ENCODE measurements at places on chromosomes 7 and 10.

GRCh38 chr10:77770868-77771175, 133.2 kb upstream of the KCNMA1 start:
- no peak for DNase-seq

DNA sequence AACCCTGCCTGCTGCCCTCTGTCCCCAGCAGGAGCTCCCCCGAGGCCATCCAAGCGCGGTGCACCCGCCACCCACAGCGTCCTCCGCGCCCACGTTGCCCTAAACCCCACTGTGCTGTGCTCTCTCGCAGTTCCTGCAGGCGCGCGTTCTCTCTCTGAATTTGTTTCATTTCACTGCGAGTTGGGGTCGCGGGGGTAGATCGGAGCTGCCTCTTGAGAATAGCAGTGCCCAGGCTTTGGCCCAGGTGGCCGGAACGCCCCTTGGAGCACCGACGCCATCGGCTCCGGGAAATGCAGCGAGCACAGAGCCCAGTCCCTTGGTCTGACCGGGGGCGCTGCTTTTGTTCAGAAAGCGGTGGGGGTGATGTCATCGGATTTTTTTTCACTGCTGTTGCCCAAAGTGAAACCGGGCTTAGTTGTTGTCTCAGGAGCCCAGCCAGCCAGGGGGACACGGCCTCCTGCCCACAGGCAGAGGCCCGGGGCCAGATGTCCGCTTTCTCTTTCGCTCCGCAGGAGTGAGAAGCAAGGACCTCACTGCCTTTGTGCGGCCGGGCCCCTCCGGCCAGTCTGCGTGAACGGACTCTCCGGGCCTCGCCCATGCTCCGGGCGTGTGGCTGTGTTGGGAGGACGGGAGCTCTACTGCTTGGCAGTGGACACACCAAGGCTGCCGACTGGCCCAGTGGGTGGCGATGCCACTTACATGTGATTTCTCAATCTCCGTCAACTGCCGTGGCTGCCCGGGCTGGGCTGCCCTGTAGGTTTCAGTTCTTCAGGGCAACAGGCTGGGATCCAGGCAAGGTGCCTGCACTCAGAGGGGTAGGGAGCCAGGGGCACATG, 43.1 kb downstream of the FOXK1 start:
- peak; percentile 88 for DNase-seq

DNA sequence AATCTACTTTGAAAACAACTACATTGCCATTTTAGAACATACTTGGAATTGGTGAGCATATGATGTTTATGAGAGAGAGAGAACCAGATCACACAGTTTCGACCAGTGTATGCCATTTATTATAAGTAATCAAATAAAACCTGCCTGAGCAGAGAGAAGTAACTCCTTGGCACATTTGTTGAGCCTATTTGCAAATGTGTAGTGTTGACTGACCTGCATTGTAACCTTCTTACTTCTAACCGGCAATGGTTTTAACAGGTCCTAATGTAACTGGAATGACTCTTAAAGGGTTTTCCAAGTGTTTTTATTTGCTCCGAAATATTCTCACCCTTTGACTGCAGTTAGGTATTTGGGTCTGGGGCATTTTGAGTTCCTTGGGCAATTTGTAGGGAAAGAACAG, 167.6 kb downstream of the POU6F2 start:
- DNase-seq = no peak

GRCh38 chr7:92767437-92767836, 68.9 kb downstream of the CDK6 start:
- no peak for DNase-seq

GRCh38 chr7:135831455-135832195, 83.0 kb upstream of the FAM180A start:
- DNase-seq = no peak

- no peak for DNase-seq
These were observed 71.7 kb upstream of the TMEM106B start for GRCh38 chr7:12139416-12139815.

Measured in femur (tissue), 1 donor.